ENCODE measurements at places on chromosomes 3 and 15. TPM values are rescaled to one million over a fixed set of nuclear protein-coding genes. Genes with fewer than 3 reads are reported as not detected.

DNA sequence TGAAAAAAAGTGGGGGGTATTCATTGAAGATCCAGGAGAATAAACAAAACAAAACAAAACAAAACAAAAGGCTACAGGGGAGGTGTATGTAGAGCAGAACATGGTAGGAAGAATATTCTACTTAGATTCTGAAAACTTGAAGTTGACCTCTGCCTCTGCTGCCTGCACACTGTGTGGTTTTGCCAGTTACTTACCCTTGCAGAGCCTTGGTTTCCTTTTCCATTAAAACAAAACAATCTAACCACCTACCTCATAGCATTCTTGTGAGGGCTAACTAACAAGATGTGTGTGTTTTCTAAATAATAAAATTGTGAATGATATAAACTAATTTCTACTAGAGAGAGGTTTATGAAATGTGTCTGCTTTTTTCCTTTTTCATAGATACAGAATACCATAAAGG lies 423.1 kb downstream of the TIGIT start:
- H3K4me3 ChIP-seq = no peak overlapping the region
- H3K27me3 ChIP-seq = no peaks in the 10 kb centered on the region
- DNase-seq = no peak
- H3K36me3 ChIP-seq = peaks cover 2% of the 10 kb centered on the region

DNA sequence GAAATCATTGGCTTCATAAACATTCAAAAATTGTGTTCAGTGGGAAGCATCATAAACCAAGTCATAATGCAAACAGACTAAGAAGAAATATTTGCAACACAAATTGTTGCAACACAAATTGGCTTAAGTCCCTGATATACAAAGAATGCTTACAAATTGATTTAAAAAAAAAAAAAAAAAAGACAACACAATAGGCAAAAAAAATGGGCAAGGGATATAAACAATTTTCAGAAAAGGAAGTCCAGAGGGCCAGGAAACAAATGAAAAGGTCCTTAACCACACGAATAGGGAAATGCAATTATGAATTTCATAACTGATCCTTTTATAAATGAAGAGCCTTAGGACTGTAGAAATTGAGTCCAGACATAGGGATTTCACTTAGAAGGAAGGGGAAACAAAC lies 98.9 kb downstream of the LRRK1 start:
- DNase-seq = no peak
- no peaks in the 10 kb centered on the region for H3K27me3 ChIP-seq
- H3K4me3 ChIP-seq = no peak overlapping the region
- no peaks in the 10 kb centered on the region for H3K4me1 ChIP-seq
- no peaks in the 10 kb centered on the region for H3K36me3 ChIP-seq

GRCh38 chr3:171001957-171002694 lies 24.4 kb downstream of the SLC2A2 start:
- DNase-seq = no peak
- peaks cover 6% of the 10 kb centered on the region for H3K4me1 ChIP-seq
- no peak overlapping the region for H3K4me3 ChIP-seq
- no peak overlapping the region for H3K27ac ChIP-seq
- H3K27me3 ChIP-seq = no peaks in the 10 kb centered on the region
- H3K36me3 ChIP-seq = no peaks in the 10 kb centered on the region

DNA sequence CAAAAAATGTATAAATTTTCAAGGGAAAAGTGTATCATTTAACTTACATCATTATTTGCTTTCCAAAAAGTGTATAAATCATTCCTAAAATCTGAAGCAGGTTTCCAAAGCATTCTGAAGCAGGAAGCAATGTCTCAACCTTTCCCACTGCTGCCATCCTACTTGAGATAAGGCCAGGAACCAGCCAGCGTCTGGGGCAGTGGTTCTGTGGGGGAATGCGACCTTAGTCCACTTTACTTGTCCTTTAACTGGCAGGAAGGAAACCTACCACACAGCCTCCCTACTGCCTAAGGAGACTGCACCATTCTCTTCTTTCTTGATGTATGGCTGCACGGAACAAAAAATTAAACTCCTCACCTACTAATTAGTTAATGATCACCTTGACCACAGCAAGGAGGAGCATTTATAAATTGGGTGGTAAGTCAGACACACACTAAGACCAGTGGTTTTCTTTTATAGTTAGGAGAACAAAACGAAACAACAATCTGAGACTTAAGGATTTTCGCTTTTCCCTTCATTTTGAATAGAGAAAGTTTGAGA lies 3.7 kb downstream of the SORD start:
- no peak overlapping the region for H3K27ac ChIP-seq
- no peak for DNase-seq
- peaks cover 21% of the 10 kb centered on the region for H3K4me1 ChIP-seq
- peaks cover 12% of the 10 kb centered on the region for H3K36me3 ChIP-seq

DNA sequence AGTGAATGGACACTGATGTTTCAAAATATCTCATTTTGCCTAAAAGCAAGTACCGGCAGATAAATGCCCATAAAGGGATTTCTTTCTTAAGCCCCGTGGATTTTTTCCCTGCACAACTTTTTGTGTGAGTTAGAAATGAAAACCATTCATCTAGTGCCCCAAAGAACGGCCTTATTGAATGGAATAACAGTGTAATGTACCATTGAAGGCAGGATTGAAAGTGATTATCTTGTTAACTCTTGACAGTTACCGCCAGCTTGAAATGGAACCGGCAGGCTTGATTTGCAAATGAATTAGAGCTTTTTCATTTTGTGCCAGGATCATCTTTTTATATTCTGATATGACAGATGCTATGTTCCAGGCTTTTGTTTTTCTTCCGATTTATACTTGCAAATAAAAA lies 162.2 kb downstream of the RSRC1 start:
- no peaks in the 10 kb centered on the region for H3K4me1 ChIP-seq
- H3K27ac ChIP-seq = no peak overlapping the region
- no peaks in the 10 kb centered on the region for H3K27me3 ChIP-seq
- H3K4me3 ChIP-seq = no peak overlapping the region
- no peak for DNase-seq
- peaks cover 38% of the 10 kb centered on the region for H3K36me3 ChIP-seq

DNA sequence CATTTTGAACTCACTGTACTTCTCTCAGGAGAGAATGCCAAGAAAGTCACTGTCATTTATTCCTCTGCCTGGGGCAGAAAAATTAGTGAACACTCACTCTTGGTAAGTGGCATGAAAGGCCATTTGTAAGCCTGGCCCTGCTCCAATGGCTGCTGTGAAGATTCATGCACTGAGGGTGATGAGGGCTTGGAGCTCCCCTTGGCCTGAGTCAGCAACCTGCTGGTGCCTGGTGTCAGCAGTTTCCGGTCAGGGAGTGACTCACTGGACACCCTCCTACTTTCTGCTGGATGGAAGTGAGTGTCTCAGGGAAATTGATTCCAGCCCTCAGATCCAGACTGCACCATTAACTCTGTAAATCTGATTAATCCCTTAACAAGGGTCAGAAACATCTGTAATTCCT lies 37.6 kb downstream of the TRA2B start:
- H3K4me1 ChIP-seq = no peaks in the 10 kb centered on the region
- DNase-seq = peak; percentile 21
- no peak overlapping the region for H3K4me3 ChIP-seq
- H3K36me3 ChIP-seq = peaks cover 2% of the 10 kb centered on the region
- peaks cover 4% of the 10 kb centered on the region for H3K27me3 ChIP-seq

- H3K4me3 ChIP-seq = no peak overlapping the region
- peaks cover 6% of the 10 kb centered on the region for H3K36me3 ChIP-seq
- H3K4me1 ChIP-seq = peaks cover 79% of the 10 kb centered on the region
- peak overlapping the region; percentile 80 for H3K27ac ChIP-seq
Observed at GRCh38 chr15:38683382-38684242, 119.0 kb upstream of the RASGRP1 start.

DNA sequence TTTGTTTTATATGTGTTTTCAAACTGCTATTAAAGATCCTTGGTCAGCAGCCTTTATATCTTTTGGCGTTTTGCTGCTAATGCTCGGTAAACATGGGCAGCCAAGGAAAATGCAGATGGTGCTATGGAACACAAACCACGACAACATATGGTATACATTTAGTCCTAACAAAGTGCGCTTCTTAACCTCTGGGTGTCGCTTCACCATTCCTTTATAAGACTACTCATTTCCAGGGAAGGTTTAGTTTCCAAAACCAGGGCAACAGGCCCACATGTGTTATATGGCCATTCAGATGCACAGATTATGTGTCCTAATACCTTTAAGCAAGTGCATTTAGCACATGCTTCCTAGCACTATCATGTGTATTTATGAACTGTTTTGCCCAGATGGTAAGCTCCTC lies 14.7 kb downstream of the SHOX2 start:
- no peak for DNase-seq
- H3K4me1 ChIP-seq = peaks cover 4% of the 10 kb centered on the region
- no peak overlapping the region for H3K27ac ChIP-seq
- H3K27me3 ChIP-seq = peaks cover 64% of the 10 kb centered on the region

FBXW12 gene
- 0.11 TPM for total RNA-seq

CHRNA7 gene
- total RNA-seq = not detected

TRIM42 gene
- total RNA-seq = not detected

Measured in activated CD4-positive, alpha-beta T cell treated with anti-CD3 and anti-CD28 coated beads for 36 hours (primary cell).